ENCODE measurements at places on chromosomes 11 and 22.

DNA sequence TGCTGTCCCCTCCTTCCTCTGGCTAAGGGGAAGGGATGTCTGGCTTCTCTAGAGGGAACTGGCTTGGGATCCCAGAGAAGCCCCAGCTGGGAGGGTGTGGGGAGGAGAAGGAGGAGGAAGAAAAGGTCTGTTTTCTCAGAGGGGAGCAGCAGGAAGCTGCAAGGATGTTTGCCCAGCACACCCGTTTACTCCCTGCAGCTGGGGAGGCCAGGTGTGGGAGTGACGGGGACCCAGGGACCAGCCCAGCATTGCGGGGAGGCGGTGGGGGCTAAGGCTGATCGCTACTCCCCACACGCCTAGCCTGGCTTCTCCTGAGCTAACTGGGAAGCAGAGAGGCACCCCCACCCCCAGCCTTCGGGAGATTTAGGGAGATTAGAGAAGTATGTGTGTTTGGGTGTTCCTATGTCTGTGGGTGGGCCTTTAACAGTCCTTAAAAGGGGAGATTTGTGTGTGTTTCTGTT lies 3.9 kb downstream of the CREB3L1 start:
- DNase-seq, result no peak

- DNase-seq, result no peak
Observed at GRCh38 chr11:15228331-15228849, 113.7 kb downstream of the INSC start.

- DNase-seq, result no peak
Observed at GRCh38 chr11:29483831-29484230, 533.0 kb downstream of the KCNA4 start.

GRCh38 chr11:115910379-115910778 lies 406.2 kb upstream of the CADM1 start:
- no peak for DNase-seq

DNA sequence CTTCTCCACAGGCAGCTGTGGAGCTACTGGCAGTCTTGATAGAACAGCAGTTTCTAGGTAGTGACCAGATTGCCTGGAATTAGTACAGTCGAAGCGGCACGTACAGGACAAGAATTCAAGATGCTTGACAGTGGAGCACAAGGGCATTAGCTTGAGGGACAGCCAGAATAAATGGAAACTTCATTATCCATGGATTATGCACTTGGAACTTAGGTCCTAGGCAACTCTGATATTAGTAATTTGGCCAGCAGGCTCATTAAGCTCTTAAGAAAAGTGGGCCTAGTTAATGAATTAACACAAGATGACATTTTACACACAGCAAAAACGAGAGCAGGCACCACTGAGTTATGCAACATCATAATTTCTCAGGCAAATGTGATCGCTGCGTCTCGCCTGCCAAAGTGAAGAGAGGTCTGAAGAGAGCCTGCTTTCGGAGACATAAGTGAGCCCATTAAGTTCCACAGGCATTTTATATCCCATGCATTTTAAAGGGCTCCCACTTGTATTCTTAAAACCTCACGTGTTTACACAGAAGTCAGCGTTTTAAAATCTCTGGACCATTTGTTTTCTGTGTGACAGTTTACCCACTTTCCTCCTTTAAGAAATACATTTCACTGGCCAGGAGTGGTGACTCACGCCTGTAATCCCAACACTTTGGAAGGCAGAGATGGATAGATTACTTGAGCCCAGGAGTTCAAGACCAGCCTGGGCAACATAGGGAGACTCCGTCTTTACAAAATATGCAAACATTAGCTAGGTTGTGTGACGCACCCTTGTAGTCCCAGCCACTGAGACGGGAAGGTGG lies 66.2 kb downstream of the COMMD9 start:
- no peak for DNase-seq

GRCh38 chr11:106523921-106524320 lies 446.5 kb downstream of the AASDHPPT start:
- no peak for DNase-seq

GRCh38 chr11:13784441-13784840 lies 116.0 kb downstream of the FAR1 start:
- DNase-seq, result no peak

- DNase-seq, result peak; percentile 60
Observed at GRCh38 chr22:37267135-37267587, 15.1 kb upstream of the CYTH4 start.

DNA sequence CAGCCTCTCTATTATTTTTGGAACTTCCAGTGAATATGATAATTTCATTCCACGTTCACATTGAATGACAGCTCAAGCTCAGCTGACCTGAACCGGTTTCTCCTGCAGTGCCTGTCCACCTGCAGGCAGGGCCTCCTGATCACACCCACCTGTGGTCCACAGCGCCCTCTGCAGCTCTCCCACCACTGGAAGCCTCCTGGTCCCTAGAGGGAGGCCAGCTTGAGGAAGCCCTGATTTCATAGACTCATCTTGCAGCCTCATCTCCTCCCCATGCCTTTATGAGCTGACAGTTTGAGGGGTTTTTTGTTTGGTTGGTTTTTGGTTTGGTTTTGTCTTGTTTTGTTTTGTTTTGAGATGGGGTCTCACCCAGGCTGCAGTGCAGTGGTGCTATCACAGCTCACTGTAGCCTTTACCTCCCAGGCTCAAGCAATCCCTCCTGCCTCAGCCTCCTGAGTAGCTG lies 29.9 kb upstream of the MALAT1 start:
- DNase-seq, result peak; percentile 27

DNA sequence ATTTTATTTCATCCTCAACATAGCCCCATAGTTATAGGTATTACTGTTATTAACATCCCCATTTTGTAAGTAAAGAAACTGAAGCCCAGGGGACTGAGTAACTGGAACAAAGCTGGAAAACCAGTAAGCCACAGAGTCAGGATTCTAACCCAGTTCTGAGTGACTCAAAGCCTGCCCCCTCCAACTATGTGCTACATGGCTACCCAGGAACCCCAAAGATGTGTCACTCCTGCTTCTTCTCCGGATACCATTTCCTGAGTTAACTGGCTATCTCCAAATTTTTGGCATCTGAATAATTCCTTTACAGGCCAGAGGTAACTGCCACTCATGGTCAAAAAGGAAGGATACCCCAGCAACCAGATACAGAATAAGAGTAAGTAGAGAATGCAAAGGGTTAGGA lies 43.6 kb downstream of the TENM4 start:
- DNase-seq, result no peak

- DNase-seq, result no peak
Observed at GRCh38 chr11:134267461-134267860, 8.7 kb upstream of the GLB1L3 start.

DNA sequence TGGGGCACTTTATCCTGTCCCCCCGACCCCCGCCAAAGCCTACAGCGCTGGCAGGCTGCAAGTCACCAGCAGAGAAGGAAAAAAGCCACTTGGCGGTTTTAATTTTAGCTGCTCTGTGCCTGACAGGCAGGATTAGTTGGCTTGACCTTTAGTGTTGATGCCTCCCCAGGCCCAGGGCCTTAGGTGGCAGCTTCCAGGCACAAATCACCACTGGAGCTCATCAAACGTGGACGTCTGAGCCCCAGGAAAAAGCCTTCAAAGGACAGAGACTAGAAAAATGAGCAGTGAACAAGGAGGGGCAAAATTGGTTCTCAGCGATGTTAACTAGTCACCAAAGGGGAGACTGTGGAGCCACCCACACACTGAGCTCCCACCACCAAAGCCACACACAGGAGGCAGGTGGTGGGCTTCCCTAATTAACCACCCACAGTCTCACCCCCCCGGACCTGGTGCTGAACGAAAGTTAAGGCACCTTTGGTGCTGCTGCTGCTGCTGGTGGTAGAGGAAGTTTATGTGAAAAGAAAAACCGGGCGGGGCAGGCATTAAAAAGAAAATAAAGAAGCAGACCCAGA lies 4.4 kb upstream of the PYGM start:
- DNase-seq, result no peak

DNA sequence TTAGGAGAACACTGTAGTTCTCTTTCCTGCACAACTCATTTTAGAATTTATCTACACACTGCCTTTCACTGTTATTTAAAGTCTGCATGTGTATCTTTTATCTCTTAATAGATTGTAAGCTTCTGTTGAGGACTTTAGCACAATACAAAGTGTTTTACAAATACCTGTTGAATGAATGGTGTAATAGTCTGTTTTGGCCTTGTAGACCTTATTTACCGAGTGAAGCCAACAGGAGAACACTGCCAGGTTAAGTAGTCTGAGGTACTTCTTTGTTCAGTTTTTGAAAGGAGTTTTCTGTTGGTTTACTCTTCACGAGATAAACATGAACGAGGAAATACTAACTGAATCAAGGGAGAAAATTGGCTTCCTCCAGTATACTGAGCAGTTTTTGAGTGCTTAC lies 31.0 kb downstream of the SIK2 start:
- no peak for DNase-seq

- no peak for DNase-seq
Observed at GRCh38 chr11:125670172-125670571, 10.5 kb downstream of the ACRV1 start.

GRCh38 chr11:20493340-20493739 lies 105.8 kb downstream of the PRMT3 start:
- no peak for DNase-seq

- DNase-seq, result peak; percentile 2
Observed at GRCh38 chr11:94183886-94184264, 55.2 kb downstream of the PANX1 start.

- DNase-seq, result no peak
Observed at GRCh38 chr11:61345170-61345610, 12.2 kb downstream of the TKFC start.

All from stimulated activated CD4-positive, alpha-beta T cell treated with anti-CD3 and anti-CD28 coated beads, TNF-alpha, amount 100 ng/mL, for 4 hours (primary cell).